ENCODE measurements at places on chromosomes 6 and 20. TPM values are rescaled to one million over a fixed set of nuclear protein-coding genes. Genes with fewer than 3 reads are reported as not detected.

SYCP2 gene
- total RNA-seq: 0.13 TPM

PBOV1 gene
- total RNA-seq: not detected

GPSM3 gene
- 131 TPM for total RNA-seq

MDFI gene
- not detected for total RNA-seq

FAM209B gene
- total RNA-seq: 0.44 TPM

GSTA3 gene
- not detected for total RNA-seq

DPPA5 gene
- total RNA-seq: not detected

VGLL2 gene
- not detected for total RNA-seq

Data from GM12878 (cell line).